PC-9 (cell line): ENCODE measurements at places on chromosomes 4 and X. TPM values are rescaled to one million over a fixed set of nuclear protein-coding genes. Genes with fewer than 3 reads are reported as not detected.

- DNase-seq: no peak
Observed at GRCh38 chr4:104022831-104023230, 303.0 kb upstream of the TACR3 start.

Gene TMPRSS11F
- total RNA-seq: not detected in 2 replicates

Gene PAGE4
- total RNA-seq: not detected in 2 replicates

GRCh38 chr4:7425591-7426468 lies 8.9 kb downstream of the PSAPL1 start:
- DNase-seq: no peak

Gene LANCL3
- 0.83 and 1.5 TPM in 2 replicates for total RNA-seq

Gene ATP10D
- 29.3 and 35.2 TPM in 2 replicates for total RNA-seq

Gene MRPL1
- total RNA-seq: 16.7 and 20.3 TPM in 2 replicates

DNA sequence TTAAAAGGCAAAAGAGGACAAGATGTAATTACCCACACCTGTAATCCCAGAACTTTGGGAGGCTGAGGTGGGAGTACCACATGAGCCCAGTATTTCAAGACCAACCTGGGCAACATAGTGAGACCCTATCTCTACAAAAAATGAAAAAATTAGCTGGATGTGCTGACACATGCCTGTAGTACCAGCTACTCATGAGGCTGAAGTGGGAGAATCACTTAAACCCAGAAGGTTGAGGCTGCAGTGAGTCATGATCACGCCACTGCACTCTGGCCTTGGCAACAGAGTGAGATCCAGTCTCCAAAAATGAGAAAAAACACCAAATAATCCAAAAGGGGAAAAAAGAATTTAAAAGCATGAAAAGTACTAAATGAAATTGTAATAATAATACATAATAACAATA lies 30.8 kb downstream of the NR0B1 start:
- no peak for DNase-seq

DNA sequence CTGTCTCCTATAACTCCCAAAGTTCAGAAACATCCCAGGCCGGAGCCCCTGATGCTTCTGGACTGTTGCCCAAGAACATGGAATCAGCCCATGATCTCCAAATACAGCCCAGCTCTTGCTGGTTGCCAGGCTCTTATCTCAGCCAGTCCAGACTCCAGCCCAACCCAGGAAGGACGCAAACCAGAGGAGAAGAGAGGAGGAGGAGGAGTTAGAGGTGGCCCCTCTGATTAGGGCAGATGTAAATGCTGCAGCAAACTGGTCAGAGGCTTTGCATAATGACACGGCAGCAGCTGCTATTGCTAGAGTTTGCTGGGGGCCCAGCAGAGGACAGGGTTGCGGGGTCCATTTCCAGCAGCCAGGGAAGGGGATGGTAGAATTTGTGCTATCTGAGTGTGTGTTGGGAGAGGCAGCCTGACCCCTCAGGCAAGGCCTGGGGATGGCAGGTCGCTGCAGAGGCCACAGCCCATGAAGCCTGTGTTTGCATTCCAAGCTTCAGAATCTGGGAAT lies 4.2 kb upstream of the OTUD5 start:
- DNase-seq: no peak

DNA sequence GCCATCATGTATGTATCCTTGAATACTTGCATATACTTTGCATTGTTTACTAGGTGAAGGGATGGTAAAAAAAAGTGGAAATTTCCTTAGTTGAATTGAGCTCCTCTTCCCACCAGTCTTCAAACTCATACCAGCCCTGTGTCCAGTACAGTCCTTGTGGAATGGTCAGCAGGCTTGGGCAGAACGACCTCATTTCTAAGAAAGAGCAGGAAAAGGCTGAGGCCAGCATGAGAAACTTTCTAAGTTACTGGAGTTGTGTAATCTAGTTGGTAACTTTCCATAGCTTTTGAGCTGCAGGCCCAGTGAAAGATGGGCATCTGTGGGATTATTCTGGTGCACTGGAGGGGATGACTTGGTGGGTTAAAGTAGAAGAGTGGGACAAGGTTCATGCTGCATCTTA lies 87.6 kb downstream of the DCUN1D4 start:
- no peak for DNase-seq

DNA sequence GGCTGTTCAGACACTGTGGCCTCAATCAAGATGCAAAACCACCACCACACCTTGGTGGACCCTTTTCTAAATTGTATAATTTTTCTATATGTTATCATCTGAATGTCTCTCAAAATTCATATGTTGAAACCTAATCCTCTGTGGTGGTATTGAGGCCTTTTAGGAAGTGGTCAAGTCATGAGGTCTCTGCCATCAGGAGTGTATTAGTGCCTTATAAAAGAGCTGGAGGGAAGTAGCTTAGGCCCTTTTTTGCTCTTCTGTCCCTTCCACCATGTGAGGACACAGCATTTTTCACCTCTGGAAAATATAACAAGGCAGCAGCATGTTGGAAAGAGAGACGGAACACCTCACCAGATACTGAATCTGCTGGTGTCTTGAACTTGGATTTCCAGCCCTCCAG lies 30.5 kb upstream of the DKK2 start:
- no peak for DNase-seq

DNA sequence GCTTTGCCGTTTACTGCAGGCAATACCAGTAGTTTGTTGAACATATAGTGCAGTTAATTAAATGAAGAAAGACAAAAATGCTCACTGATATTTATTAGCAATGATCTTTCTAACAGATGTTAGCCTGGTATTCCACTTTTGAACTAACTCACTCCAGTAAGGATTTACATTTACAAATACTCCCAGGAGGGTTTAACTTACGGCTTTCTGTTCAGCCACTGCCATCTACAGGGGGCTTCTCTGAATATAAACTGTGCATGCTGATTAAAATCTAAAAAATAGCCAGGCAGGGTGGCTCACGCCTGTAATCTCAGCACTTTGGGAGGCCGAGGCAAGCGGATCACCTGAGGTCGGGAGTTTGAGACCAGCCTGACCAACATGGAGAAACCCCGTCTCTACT lies 2.2 kb upstream of the SRD5A3 start:
- DNase-seq: no peak

Gene GIMD1
- total RNA-seq: not detected in 2 replicates
